Hypothalamus (tissue), 51 donors: ENCODE measurements at places on chromosomes 4 and X.

GRCh38 chr4:16051980-16052379 lies 31.8 kb downstream of the PROM1 start:
- no peak for DNase-seq

- DNase-seq: no peak
Observed at GRCh38 chr4:173138624-173139023, 30.0 kb upstream of the GALNT7 start.

DNA sequence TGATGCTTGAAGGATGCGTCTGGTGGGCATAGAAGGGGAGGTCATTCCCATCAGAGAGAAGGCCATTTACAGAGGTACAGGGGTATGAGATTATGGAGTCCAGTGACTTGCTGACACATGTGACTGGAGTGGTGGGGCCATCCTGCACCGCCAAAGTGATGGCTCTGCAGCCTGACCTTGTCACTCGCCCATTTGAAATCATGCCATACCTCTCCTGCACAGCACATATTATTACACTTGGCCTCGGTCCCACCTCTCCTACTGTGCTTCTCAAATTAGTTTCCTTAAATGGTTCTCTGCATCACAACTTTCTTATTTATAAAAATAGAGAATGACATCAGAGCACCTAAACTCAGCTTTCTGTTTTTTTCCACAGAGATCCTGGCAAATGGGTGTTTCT lies 60.7 kb upstream of the HAND2 start:
- no peak for DNase-seq

DNA sequence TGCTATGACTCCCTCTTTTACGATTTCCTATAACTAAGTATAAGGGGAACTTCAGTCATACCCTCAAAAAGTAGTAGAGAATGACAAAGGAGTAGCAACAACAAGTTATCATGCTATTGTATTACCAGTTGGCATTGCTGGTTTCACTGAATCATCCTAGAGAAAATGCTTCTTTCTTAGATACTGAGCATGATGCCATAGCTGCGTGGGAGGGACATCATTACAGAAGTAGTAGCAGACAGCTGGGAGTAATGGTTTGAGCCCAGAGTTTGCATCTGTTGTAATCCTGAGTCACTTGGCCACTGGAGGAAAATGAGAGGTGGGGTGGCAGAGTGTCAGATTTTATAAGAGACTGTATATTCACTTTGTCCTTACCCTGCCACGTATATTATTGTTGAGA lies 38.6 kb downstream of the MTMR1 start:
- no peak for DNase-seq

DNA sequence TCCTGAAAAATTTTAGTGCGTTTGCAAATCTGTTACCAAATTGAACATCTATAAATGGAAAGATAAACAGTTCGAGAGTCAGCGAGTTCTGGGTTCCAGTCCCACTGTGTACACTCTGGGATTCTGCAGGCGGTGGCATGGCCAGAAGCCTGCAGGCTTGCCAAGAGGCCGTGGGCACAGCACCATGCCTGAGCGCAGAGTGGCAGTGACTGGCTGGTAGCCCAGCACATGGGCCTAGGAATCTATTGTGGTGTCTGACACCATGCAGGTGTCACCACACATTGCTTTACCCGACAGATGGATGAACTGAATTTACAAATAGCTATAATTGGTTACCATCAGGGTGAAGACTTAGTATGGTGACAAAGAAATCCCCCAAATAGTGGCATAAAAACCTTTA lies 71.7 kb upstream of the TLR3 start:
- DNase-seq: no peak

- DNase-seq: no peak
Observed at GRCh38 chr4:150348079-150348478, 233.9 kb upstream of the MAB21L2 start.

DNA sequence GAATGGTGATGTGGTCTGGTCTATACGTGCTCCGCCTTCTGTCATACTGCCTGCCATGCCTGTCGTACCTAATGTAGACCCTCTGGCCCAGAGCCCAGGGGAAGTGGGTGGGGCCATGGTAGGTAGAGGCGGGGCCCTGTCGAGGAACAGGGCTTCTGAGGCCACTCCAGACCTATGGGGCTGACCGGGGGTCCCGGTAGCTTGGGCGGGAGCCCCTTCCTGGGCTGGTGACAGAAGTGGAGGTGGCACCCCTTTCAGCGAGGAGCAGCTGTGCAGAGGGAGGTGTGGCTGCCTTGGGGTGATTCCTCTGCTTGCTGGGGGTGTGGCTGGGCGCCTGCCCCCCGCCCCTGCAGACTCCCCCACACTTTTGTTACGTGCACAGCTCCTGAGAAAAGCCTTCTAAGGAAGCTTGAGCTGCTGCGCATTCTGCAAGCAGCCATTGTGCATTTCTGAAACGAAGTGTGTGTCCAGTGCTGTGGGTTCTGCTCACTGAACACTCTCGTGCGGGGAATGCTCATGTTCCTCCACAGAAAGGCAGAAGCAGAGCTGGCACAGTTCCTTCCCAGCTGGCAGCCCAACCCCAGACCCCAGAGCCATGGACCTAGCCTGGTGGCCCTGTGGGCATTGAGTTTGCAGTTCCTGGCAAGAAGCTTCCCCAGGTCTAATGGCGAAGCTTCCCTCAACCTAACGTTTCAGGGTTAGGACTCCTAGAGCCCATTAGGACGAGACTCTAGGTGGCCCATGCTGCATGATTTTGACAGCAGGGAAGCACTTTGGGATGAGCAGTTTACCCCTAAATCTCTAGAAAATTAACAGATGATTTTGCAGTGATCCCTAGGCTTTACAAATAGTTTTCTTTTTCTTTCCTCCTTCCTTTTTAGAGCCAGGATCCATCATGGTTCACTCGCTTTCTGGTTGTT lies 72.7 kb upstream of the HGFAC start:
- DNase-seq: no peak

DNA sequence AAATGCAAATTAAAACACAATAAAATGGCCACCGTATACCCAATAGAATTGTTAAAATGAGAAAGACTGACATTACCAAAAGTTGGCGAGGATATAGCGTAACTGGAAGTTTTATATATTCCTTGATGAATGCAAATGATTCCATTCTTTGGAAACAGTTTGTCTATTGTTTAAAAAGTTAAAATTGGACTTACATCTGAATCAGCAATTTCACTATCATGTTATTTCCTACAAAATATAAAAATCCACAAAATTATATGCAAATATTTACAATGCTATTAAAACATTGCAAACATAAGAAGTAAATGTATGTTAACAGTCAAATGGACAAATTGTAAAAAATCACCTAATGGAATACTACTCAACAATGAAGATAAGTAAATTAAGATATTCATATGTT lies 852.2 kb upstream of the NDST4 start:
- no peak for DNase-seq

GRCh38 chr4:118313098-118313497 lies 39.7 kb downstream of the PRSS12 start:
- no peak for DNase-seq

DNA sequence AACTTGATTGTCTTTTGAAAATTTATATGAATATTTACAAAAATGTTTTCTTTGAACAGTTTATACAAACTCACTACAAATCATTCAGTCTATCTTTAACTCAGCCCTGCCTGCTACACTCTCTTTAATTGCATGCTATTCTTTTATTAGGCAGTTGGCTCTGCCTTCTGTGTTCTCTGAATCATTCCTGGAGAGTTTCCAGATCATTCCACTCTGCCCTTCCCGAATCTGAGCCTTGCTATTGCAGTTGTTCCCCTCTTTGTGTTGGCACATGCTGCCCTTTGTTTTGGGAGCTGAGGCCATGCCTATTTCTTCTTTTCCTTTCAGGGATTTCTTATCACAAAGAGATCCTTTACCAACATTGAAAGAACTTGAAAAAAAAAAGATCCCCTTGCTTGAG lies 8.7 kb upstream of the TECRL start:
- DNase-seq: no peak

- DNase-seq: no peak
Observed at GRCh38 chr4:61395754-61396153, 195.6 kb downstream of the ADGRL3 start.

- no peak for DNase-seq
Observed at GRCh38 chr4:8167815-8168214, 9.2 kb upstream of the ABLIM2 start.
